Ecto neural progenitor cell (in vitro differentiated cells): ENCODE measurements at places on chromosomes 6 and 20.
A peak's percentile ranks its signal among the peaks of the same experiment; 100 is the strongest.

DNA sequence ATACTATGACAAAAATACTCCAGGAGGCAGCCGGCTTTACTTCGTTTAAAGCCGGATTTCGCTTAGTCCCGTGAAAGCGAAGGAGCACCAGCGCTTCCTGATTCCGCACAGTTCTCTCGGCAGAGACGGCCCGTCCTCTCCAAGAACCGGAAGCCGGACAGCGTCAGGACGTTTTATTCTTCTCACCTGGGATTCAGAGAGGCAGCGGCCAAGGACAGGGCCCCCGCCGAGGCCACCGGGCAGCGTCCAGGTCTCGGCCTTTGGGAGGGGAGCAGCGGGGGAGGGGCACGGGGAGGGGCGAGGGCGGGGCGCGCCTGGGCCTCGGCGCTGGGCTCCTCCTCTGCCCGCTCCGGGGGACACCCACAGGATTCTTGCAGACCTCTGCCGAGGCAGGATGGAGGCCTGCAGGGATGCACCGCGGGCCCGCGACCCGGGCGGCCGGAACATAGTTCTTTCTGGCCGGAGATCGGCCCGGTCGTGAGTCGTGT lies 2.8 kb upstream of the DIDO1 start:
- DNase-seq = peak; percentile 81

- no peak for DNase-seq
Measured at GRCh38 chr20:39259010-39259803, 297.1 kb downstream of the DHX35 start.

GRCh38 chr6:159169557-159170332 lies 545 bp downstream of the FNDC1 start:
- peak; percentile 71 for DNase-seq

DNA sequence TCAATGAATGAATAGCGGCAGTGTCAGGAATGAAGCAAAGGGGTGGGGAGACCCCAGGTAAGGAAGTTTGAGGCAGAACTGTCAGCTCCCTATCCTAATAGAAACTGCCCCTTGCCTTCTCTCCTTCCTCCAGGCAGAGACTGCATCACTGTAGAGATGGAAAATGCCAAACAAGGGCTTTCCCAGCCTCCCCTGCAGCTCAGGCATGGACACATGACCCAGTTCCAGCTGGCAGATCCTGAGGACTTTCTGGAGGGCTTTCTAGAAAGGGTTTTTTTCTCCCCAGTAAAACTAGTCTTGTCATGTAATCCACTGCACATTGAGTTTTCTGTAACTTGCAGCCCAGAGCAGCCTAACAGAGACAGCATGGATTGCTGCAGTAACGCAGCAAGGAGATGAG lies 17.9 kb upstream of the PNPLA1 start:
- DNase-seq = no peak
